ENCODE measurements at places on chromosomes 1 and 21.
A peak's percentile ranks its signal among the peaks of the same experiment; 100 is the strongest.

DNA sequence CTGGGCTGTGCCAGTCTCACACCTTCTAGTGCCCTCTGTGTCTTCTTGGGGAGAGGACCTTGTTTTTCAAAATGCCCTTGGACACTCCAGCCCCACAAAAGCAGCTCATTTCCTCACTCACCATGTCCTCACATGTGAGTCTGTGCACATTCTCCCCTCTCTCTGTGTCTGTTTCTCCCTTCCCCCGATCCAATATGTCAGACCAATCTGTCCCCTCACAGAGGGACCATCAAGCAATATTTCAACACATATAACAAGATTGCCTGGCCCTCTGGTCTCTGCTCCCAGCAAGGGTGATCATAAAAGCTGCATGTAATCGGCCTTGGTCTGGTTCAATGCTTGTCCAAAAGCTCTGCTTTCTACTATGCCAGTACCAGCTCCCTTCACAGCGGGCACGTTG lies 261.2 kb downstream of the MATN1 start:
- no peak for DNase-seq

DNA sequence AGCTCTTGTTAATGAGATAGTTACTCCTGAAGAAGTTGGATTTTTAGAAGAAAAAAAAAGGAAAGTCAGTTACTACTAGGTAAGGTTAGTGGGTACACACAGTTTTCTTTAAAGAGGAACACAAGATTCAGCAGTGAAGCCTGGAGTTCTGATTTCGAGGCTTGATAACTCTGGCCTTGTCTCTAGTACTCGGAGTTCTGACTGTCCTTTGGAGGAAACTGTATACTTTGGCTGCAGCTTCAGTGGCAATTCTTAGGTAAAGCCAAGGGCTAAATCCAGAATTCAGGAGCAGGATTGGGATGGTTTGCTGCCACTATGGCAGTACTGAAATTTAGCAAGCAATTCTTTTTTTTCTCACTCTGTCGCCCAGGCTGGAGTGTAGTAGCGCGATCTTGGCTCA lies 9.2 kb downstream of the ACADM start:
- no peak for DNase-seq

GRCh38 chr1:53198241-53198651 lies 1.6 kb downstream of the CPT2 start:
- DNase-seq, result no peak

DNA sequence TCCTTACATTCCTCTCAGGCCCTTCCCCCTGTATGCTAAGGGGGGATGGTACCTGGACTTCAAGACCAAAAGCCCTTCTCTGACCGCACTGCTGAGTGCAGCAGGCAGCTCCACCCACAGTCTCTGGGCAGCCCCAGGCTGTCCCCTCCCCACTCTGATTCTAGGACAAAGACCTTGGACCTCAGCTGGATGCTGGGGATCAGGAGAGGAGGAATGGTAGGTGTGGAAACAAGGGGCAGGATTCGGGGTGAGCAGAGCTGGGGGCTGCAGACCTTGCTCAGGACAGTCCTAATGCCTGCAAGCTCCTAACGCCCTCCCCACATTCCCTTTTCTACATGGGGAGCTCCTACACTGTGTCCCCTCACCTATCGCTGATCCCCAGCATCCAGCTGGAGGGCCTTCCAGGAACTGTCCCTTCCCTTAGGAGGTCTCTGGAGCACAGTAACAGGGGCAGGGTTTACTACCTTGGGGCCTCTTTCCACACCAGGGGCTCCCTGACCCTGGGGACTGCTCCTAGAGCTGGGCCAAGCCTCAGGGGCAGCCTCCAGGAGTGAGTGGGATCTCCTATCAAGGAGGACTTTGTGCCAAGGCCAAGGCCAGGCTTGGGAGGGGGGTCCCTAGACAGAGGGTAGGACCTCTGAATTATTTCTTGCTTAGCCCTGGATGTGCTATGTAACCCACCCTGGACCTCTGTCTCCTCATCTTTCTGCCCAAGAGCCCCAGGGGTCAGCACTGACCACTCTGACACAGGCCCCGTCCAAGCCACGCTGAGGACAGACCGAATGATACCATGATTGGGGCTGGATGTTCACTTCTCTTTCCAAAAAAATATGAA lies 5.6 kb downstream of the CLDN19 start:
- no peak for DNase-seq

DNA sequence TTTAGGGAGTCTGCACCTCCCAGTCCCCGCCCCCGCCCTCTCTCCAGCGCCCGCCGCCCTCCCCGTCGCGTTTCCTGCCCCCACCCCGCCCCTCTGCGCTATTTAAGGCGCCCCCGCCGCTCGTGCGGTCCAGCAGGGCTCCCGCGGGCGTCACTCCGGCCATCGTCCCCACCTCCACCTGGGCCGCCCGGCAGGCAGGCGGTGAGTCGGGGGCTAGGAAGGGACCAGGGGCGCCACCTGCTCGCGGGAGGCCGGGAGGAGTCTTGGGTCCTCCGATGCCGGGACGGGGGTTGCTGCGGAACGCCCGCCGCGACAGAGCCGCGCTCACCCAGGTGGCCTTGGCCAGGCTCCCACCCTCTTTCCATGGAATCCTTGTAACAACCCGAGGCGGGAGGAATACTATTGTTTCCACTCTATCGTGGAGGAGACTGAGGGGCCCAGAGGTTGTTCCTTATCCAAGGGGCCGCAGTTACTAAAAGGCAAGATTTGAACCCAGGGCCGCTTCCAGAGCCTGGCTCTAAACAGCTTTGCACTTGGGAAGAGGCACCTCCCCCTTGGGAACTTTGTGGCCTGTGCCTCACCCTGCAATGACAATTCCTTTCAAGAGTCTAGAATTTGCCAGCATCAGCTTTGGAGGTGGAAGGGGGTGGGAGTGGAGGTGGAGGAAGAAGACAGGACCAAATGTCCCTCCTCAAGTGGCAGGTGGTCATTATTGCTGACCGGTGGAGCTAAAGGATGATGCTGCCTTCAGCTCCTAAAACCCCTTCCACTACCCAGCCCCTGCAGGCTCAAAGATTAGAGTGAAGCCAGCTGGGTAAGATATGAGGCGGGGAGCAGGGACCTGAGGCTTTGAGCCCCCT lies at the start of gene GJA4:
GJA4 (plus strand) TSS at position 132 of the 860 bp plus-strand sequence. CDS start 1,215 bp downstream, outside the sequence.
- no peak for DNase-seq

DNA sequence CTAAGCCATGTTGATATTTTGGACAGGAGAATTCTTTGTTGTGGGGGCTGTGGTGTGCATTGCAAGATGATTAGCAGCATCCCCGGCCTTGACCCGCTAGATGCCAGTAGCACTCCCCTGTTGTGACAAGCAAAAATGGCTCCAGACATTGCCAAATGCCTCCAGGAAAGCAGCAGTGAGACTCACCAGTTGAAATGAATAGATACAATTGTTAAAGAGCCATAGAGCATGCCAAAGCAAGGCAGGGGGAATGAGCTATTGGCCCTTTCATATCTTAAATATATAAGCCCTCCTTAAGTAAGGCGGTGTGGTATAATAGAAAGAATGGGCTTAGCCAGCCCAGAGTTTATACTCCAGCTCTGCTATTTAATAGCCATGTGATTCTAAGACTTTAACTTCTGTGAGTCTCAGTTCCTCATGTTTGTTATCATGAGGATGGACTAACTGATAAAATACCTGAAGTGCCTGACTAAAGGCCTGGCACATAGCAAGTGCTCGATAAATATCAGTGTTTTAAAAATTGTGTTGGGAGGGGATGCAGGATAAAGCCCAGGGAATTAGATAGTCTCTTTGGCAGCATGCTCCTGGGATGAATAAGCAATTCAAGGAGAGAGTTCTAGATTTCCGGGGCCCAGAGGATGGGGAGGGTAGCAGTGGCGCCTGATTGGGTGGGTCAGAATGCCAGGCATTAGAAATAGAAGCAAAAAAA lies 21.1 kb upstream of the RGS4 start:
- no peak for DNase-seq

GRCh38 chr1:10586125-10586524 lies 111.4 kb downstream of the PEX14 start:
- DNase-seq, result no peak

- DNase-seq, result no peak
These were observed 64.1 kb downstream of the LRRN2 start for GRCh38 chr1:204621396-204621795.

DNA sequence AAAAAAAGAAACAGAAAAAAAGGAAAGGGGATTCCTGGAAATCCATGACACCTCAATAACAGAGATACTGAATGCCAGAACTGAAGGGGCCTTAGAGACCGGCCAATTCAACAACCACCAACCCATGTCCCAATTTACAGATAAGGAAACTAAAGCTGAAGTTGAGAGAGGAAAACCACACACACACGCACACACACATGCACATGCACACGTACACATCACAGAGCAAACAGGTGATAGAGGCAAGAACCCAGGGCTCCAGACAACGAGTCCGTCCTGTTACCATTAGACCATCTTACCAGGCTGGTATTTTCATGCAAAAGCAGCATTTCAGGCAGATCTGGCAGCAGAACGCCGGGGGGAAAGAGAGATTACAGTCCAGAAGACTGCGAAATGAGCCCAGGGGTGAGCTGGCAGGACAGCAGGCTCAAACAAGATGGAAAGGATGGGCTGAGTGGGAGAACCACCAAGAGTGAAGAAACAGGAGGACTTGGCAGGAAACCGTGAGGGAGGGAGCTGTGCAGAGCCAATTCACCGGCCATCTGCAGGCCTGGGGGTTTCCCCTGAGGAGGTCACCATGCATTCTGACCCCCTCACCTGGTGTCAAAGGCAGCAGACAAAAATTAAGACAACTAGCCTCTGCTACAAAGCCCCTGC lies 43.5 kb downstream of the PAFAH2 start:
- no peak for DNase-seq

- DNase-seq, result no peak
These were observed 231.3 kb upstream of the PLXNA2 start for GRCh38 chr1:208475449-208475848.

DNA sequence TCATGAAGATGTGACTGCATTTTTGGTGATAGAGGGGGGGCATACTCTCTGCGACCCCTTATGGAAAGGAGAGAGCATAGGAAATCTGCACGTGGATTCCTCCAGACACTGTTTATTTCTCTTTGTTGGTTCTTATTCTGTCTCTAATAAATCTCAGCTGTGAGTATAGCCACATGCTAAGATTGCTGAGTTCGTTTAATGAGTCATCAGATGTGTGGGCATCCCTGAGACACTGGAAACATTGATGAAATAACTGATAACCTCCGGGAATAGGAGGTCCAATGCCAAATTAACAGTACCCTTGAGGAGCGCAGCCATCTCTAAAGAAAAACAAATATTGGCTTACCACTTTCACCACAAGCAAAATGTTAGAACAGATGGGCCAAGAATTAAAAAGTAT lies 880.2 kb upstream of the NEGR1 start:
- DNase-seq, result no peak

GRCh38 chr1:22845398-22845935 lies 127.2 kb downstream of the LACTBL1 start:
- no peak for DNase-seq

GRCh38 chr1:168958562-168959289 lies 147.8 kb upstream of the ATP1B1 start:
- no peak for DNase-seq

DNA sequence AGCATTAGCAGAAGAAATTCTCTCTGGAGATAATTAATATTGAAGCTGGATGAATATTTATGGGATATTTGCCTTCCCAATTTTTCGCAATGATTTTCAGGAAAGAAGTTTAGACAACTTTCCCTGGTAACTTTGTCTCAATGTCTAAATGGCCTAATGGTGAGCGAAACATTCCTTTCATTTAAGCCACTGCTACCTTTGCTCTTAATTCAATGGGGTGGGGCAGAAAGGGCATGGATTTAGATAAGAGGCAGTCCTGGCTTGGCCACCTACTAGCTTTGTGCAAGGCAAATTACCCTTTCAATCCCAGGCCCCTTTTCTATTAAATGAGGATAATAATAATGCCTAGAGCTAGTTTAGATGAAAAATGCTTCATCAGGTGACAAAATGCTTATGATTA lies 27.1 kb upstream of the LYST start:
- no peak for DNase-seq

- no peak for DNase-seq
These were observed 40.6 kb upstream of the LRP8 start for GRCh38 chr1:53368314-53369033.

DNA sequence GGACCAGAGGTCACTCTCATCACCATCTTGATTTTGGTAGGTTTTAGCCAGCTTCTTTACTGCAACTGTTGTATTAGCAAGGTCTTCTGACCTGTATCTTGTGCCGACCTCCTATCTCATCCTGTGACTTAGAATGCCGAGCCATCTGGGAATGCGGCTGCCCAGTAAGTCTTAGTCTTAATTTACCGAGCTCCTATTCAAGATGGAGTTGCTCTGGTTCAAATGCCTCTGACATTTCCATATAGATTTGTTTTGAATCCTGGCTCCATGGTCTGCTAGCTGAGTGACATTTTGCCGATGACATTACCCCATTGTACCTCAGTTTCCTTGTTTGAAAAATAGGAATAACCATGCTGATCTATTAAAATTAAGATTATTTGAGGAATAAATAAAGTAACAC lies 193.9 kb upstream of the HMCN1 start:
- DNase-seq, result no peak

GRCh38 chr21:33266050-33266788 lies at the start of gene IL10RB:
Gene IL10RB, plus strand, starts transcription at chr21:33266367. Its CDS starts 99 bp downstream, at chr21:33266466.
- DNase-seq, result peak; percentile 64

GRCh38 chr1:95467036-95467435 lies 233.0 kb downstream of the RWDD3 start:
- no peak for DNase-seq

Data from CD4-positive, alpha-beta T cell treated with Interleukin-2 at 100 ng/mL for 4 hours (primary cell).